ENCODE measurements at places on chromosomes 6 and 20.

DNA sequence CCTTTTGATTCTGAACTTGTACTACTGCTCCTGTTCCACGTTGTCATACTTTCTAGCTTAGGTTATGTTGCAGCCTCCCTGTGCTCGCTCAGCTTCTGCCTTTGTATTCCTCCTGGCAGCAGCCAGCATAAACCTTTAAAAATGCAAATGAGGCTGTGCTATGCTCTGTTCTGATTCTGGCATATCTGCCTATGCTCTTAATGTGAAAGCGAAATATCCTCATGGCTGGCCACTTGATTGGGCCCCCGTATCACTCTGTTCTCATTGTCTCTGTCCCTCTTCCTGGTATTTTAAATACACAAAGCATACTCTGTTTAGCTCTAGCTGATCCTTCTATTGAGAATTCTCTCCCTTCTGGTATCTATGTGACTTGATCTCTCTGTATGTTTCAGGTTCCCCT is 139.0 kb downstream of the JARID2 start:
- DNase-seq: no peak

DNA sequence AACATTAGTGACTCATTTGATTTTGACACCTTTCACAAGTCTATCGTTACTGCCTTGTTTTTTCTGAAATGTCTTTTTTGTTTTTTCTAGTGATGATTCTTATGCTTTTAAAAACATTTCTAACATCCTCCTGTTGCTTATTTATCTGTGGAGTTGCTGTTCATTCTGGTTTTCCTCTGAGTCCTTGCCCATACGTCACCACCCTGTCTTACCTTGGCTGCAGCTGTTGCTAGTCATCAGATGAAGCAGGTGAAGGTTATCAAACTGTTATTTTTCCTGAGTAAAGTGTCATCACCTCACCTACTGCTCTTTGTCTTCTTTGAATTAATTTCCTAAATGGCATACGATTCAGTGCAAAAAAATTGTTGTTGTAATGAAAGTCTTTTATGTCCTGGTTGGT is 376.6 kb downstream of the GRIK2 start:
- no peak for DNase-seq

DNA sequence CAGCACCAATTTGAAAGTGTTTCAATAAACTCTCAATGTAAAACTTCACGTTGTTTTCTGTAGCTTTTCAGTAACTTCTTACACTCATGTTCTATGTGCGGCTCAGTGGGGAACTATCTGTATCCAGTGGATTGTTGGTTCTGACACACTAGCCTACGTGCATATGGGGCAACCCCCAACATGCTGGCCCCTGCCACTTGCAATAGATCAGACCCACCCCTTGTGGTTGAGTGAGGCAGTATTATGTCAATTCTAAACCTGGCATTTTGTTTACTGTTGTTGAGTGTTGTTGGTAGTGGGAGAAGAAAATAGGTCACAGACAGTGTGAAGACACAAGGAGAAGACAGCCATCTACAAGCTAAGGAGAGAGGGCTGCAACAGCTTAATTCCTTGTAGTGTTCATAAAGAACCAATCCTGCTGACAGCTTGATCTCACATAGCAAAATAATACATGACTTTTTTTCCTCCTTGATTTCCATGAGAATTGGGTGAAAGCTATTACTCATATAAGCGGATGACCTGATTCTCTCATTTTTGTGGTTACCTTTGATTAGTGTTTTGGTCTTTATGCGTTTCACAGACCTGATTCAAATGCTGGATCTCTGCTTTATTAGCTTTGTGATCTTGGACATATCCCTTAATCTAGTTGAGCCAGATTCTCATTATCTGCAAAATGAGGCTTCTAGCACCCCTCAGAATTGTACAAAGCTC is 320.4 kb downstream of the LAMA2 start:
- DNase-seq: no peak

DNA sequence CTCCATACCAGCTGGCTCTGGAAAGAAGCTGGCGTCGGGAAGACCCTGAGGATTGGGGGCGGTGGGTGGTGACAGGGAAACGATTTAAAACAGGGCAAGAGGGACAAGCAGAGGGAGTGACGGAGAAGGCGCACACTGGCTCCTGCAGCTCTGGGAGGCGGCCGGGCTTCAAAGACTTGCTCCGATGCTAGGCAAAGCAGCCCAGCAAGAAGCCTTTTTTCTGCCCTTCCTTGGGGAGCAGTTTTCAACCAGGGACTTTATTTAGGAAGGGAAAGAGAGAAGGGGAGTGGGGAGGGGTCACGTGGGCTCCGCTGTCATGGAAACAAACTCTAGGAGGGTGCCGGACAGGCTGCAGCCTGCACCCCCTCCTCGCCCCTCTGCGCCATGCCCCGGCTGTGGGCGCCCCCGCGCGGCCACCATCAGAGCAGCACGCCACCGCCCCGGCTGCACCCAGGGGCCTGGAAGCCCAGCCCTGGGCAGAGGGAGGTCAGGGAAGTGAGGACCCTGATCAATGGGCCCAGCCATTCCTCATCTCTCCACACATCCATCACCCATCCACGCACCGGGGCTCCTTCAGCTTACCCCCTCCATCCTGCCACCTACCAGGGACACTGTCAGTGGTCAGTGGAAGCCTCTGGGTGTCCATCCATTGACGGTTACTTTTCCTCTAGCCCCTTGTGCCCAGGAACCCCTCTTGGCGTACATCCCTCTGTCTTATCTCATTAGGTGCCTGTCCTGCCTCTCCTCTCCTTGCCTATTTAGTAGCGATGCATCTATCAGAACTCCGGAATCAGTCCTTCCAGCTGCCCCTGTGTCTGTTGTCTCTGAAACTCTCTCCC is 66.6 kb upstream of the CCDC167 start:
- DNase-seq: peak; percentile 56

- no peak for DNase-seq
Observed at GRCh38 chr6:157605484-157605883, 217.6 kb upstream of the SNX9 start.
